Astrocyte (in vitro differentiated cells and primary cell): ENCODE measurements at places on chromosomes 2 and 18.

- DNase-seq: peak; percentile 88
These were observed 138.3 kb upstream of the ID2 start for GRCh38 chr2:8543383-8544170.

DNA sequence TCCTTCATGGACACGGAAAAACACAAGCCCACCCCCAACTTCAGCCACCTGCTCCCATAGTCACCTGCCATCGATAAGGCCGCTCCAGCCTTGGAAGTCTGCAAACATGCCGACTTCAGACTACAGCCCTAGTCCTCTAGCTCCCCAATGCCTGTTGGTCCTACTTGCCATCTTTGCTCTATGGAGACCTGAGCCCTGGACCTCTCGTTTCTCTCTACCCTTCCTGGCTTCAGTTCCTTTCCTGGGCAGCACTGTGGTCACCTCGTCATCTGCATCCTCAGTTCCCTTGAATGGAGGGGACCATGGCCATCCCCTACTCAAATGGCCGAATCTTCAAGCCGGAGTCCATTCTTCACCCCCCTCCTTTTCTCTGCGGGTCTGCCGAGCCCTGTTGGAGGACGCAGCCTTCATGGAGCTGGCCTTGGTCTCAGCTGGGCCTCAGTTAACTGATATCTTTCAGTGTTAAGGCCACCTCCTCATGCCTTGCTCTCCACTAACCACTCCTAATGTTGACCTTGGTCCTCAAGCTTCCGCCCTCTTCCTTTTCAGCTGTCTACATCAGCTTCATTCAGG, 47.7 kb upstream of the GBX2 start:
- no peak for DNase-seq

GRCh38 chr2:148658807-148659722, 14.5 kb downstream of the EPC2 start:
- peak; percentile 51 for DNase-seq

DNA sequence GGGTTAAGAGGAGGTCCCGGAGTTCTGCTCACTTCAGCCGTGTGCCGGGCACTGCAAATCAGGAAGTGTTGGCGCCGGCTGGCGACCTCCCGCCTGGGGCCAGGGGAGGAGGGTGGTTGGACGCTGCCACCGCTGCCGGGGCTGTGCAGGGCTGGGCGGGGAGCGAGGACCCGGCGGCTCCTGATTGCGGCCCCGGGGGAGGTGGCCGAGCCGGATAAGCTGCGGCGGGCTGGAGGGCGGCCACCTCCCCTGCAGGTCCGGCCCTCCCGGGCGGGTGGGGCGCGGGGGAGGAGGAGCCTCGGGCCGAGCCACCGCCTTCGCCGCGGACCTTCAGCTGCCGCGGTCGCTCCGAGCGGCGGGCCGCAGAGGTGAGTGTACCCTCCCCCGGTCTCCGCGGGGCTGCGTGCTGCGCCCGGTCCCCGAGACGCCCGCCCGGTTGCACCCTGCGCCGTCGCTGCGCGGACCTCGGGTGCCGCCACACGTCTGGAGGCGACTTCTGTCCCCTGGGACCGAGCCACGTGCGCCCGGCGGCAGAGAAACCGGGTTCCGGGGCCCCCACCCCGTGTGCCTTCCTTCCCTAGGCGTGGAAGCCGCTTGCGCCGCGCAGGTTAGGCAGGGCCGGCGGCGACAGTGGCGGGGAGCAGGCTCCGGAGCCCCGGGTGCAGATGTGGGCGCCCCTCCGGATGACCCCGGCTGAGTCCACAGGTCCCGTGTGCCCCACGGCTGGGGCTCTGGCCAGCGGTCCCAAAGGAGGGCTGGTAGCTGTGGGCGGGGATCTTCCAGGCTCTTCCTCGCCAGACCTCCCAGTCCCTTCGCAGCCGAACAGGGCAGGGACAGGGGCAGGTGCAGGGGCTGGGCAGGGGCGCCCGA, at the start of gene STEAP3:
STEAP3 (plus strand) TSS at position 314 of the 870 bp plus-strand sequence. CDS start 7,179 bp downstream, outside the sequence.
- DNase-seq: peak; percentile 36

DNA sequence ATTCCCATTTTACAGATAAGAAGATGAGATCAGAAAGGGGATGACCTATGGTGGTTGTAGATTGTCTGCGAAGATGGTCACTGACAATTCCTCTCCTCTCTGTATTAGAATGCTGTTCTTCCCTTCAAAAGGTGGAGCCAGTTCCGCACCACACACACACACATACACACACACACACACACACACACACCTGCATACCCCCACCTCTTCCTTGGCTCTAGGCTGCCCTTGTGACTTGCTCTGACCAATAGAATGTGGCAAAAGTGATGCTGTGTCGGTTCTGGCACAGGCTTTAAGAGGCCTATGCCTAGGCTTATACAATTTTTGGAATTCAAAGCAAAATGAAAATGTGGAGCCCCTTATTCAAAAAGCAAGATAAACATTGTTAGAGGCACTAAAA, 88.0 kb downstream of the ZFP36L2 start:
- DNase-seq: no peak

DNA sequence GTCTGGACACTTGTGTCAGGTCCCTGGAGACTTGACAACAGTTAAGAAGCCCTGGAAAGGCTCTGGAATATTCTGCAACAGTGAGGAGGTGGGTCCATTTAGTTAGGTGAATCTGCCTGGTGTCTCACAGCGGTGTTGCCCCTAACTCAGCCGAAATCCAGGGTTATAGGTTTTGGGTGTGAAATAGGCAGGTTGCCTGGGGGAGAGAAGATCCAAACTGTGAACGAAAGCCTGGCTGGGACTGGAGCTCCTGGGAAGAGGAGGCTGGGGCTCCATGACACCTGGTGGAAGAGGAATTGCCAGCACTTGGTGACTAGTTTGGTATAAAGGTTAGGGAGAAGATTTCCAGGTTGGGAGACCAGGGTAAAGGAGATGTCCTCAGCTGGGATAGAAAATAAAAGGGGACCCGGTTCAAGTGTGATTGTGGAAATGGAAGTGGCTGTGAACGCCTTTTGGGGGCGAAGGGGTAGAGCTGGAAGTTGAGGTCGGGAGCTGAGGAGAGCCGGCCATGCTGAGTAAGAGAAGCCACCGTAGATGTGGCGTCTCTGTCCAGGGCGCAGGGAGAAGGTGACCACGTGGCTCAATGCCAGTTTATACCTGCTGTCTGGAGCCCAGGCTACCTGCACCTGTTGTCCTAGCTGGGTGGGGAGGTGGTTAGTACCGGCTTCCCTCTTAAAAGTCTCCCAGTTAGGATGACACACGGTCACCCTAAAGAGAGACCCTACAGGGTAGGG, 3.0 kb upstream of the GAREM2 start:
- DNase-seq: no peak

DNA sequence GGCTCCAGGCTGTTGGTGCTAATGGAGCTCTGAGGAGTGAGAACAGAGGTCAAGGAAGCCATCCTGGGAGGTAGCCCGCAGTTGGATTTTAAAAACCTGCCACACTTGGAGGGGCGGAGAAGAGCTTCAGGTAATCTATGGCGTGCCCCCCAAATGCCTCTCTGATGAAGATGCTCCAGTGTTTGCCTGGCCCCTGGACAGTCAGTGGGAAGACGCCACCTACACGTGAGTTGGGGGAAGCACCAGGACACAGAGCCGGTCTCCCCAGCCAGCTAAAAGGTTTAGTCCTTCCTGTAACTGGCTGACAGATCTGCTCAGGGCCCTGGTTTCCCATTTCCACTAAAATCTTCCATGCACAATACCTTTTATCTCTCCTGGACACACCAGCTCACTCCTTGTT, 225.0 kb downstream of the TTC32 start:
- no peak for DNase-seq

DNA sequence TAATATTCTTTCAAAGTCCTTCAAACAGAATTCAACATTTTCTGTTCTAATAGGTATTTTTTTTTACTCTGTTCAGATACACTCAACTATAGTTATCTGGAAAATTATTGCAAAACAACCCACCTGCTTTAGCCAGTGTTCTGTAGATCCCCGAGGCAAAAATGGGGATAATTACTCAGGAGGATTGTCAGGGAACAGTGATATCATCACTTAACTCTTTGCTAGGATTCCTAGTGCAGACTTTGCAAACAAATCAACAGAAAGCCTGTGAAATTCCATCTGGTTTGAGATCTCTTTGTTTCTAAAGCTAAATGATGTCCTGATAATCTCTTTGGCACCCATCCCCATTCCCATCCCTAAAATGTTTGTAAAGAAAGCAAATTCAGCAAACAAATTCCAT, 413.6 kb upstream of the MEIS1 start:
- DNase-seq: no peak
